ENCODE measurements at places on chromosomes 7 and 10. TPM values are rescaled to one million over a fixed set of nuclear protein-coding genes. Genes with fewer than 3 reads are reported as not detected.

Gene LRRN3
- 0.19 TPM for total RNA-seq

Gene GPC2
- not detected for total RNA-seq

GRCh38 chr7:26329520-26330255 lies 38.0 kb downstream of the SNX10 start:
- H3K27me3 ChIP-seq: no peaks in the 10 kb centered on the region
- DNase-seq: peak; percentile 63
- H3K4me1 ChIP-seq: no peaks in the 10 kb centered on the region
- no peak overlapping the region for H3K4me3 ChIP-seq
- no peak overlapping the region for H3K27ac ChIP-seq
- H3K36me3 ChIP-seq: no peaks in the 10 kb centered on the region

DNA sequence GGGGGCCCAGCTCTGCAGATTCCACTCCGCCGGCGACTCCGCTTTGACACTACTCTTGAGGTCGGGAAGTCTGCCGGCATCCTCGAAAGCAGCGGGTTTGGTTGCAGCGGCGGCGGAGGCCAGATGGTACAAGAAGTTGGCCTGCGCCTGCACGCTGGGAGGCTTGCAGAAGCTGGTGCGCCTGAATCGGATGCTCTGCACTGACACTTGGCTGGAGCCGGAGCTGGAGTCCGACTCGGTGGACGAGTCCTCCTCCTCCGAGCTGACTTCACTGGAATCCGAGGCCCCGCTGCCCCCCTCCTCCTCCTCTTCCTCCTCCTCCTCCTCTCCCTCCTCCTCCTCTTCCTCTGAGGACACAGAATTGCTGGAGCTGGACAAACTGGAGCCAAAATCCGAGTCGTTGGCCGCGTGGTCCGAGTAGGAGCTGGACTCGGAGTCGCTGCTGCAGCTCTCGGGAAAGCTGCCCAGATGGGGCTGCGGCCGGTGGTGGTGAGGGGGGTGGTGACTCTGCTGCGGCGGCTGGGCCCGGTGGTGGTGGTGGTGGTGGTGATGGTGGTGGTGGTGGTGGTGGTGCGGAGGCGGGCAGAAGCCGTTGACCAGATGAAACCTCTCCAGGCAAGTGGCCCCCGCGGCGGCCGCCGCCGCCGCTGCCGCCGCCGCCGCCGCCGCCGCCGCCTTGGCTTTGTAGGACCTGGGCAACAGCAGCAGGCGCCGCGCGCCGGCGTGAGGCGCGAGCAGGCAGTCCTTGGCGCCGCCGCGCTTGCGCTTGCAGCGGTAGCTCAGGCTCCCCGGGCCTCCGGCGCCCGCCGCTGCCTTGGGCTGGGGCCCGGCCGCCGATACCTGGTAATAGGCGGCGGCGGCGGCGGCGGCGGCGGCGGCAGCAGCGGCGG lies 9.0 kb downstream of the SKIDA1 start:
- no peaks in the 10 kb centered on the region for H3K27me3 ChIP-seq
- H3K4me3 ChIP-seq: peak overlapping the region; percentile 55
- no peaks in the 10 kb centered on the region for H3K36me3 ChIP-seq
- H3K4me1 ChIP-seq: no peaks in the 10 kb centered on the region
- peak overlapping the region; percentile 82 for H3K27ac ChIP-seq
- DNase-seq: peak; percentile 73

- H3K4me1 ChIP-seq: no peaks in the 10 kb centered on the region
- DNase-seq: peak; percentile 39
- H3K36me3 ChIP-seq: no peaks in the 10 kb centered on the region
- no peak overlapping the region for H3K4me3 ChIP-seq
- no peaks in the 10 kb centered on the region for H3K27me3 ChIP-seq
These were observed 33.2 kb downstream of the STK32C start for GRCh38 chr10:132274581-132274980.

DNA sequence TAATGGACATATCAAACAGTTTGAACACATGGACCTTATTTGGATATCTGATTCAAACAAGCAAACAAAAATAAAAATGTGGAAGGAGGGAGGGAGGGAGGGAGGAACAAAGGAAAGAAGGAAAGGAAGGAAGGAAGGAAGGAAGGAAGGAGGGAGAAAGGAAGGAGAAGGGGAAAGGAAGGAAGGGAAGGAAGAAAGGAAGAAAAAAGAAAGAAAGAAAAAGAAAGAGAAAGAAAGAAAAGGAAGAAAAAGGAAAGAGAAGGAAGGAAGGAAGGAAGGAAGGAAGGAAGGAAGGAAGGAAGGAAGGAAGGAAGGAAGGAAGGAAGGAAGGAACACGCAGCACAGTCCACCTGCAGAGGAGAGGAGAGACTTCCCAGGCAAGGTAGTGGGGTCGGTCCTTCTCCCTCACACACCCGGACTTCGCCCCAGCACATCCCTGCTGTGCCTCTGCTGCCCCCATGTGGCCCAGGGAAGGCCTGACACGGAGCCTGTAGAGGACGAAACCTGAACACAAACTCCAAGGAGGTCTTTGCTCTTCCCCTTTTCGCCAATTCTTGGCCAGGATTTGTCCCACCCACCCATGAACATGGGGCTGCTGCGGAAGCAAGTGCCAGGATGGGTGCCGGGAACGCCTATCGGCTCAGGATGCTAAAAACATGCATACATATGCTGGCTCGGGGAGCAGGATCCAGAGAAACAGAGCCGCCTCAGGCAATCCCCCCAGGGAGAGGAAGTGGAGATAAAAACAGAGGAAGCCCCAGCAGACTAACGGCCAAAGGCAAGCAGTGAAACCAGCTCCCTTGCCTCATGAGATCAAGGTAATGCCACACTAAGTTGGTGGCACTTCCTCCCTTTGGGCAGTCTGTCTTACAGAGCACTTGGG lies 52.3 kb upstream of the DGKI start:
- peaks cover 33% of the 10 kb centered on the region for H3K36me3 ChIP-seq
- no peak overlapping the region for H3K27ac ChIP-seq
- H3K27me3 ChIP-seq: no peaks in the 10 kb centered on the region
- no peak overlapping the region for H3K4me3 ChIP-seq
- H3K4me1 ChIP-seq: no peaks in the 10 kb centered on the region
- peak; percentile 85 for DNase-seq

Gene VPS37D
- total RNA-seq: 3.0 TPM

Gene NAT16
- not detected for total RNA-seq

Gene KCNH2
- 0.18 TPM for total RNA-seq

Gene NSUN5
- total RNA-seq: 7.5 TPM

Gene AKR1C4
- total RNA-seq: 173 TPM

- H3K36me3 ChIP-seq: no peaks in the 10 kb centered on the region
- H3K4me1 ChIP-seq: no peaks in the 10 kb centered on the region
- DNase-seq: no peak
- no peak overlapping the region for H3K27ac ChIP-seq
- no peak overlapping the region for H3K4me3 ChIP-seq
These were observed 80.9 kb upstream of the VWC2 start for GRCh38 chr7:49692516-49692915.

DNA sequence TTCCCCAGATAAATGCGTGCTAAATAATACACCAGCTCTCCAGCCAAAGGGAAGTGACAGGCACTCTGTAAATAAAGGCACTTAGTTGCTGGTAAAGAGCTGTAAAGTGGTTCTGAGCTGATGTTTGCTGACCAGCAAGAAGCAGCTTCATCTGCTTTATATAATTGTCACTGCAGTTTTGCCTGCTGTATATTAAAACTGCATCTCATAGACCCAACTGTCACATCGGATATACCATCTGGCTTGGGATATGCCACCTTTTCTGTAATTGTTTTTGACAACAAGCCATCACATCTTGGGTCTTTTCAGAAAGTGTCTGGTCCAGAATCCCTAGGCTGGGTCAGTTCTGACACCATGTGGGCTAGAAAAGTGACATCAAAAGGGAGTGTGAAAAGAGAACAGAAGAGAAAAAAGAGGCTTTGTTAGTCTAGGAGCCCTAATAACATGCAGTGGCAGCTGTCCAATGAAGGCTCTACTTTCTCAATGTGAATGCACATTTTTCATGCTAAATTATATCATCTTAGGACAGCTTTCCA lies 697.6 kb downstream of the KCNMA1 start:
- H3K27ac ChIP-seq: no peak overlapping the region
- DNase-seq: no peak
- no peaks in the 10 kb centered on the region for H3K27me3 ChIP-seq
- H3K4me3 ChIP-seq: no peak overlapping the region
- no peaks in the 10 kb centered on the region for H3K4me1 ChIP-seq

GRCh38 chr7:106424476-106425016 lies 139.8 kb upstream of the NAMPT start:
- peaks cover 11% of the 10 kb centered on the region for H3K4me1 ChIP-seq
- H3K4me3 ChIP-seq: no peak overlapping the region
- DNase-seq: no peak
- H3K36me3 ChIP-seq: no peaks in the 10 kb centered on the region
- no peaks in the 10 kb centered on the region for H3K27me3 ChIP-seq

Gene PLCE1
- 0.95 TPM for total RNA-seq

Gene CDK1
- total RNA-seq: not detected

Gene SPDYE11
- not detected for total RNA-seq

Gene ASB15
- not detected for total RNA-seq

DNA sequence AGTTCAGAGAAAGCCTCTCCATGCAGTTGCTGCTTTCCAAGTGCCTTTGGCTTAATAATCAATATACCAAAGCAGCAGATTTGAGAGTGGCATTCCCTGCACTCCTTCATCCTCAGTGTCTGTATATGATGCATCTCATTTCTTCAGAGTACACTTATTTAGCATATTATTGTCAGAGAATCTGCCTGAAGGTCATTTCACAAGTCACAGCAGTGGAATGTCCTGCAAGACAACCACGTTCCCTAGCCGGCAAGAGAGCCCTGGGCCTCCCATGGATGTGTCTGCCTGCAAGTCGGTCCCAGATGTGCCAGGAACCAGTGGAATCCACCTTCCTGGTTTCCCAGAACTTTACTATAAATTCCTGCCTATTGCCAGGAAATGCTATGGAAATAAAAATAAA lies 289.4 kb upstream of the IGFBP3 start:
- H3K27me3 ChIP-seq: no peaks in the 10 kb centered on the region
- no peak for DNase-seq
- H3K27ac ChIP-seq: no peak overlapping the region
- no peaks in the 10 kb centered on the region for H3K4me1 ChIP-seq
- no peaks in the 10 kb centered on the region for H3K36me3 ChIP-seq

GRCh38 chr10:73019100-73019499 lies 64.5 kb upstream of the PLA2G12B start:
- peaks cover 46% of the 10 kb centered on the region for H3K36me3 ChIP-seq
- H3K4me1 ChIP-seq: no peaks in the 10 kb centered on the region
- H3K27me3 ChIP-seq: no peaks in the 10 kb centered on the region
- DNase-seq: no peak

GRCh38 chr10:11910102-11910501 lies 86.9 kb downstream of the PROSER2 start:
- H3K36me3 ChIP-seq: no peaks in the 10 kb centered on the region
- no peaks in the 10 kb centered on the region for H3K4me1 ChIP-seq
- no peak overlapping the region for H3K4me3 ChIP-seq
- no peaks in the 10 kb centered on the region for H3K27me3 ChIP-seq
- H3K27ac ChIP-seq: no peak overlapping the region

DNA sequence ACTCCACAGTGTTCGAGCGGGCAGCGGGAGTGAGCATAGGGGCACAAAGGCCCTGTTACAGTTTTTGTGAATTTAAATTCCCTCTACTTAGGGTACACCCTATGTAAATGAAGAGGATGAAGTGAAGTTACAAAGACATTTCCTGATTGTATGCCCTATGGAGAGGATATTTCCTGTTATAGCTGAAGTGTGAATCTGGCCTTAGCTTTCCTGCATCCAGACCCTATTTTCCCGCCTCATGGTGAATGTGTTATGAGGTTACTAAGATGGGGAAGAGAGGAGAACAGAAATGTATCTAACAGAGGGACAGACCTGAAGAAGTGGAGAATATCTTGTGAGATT lies 37.8 kb upstream of the COMMD3 start:
- H3K27me3 ChIP-seq: no peaks in the 10 kb centered on the region
- H3K36me3 ChIP-seq: no peaks in the 10 kb centered on the region
- no peaks in the 10 kb centered on the region for H3K4me1 ChIP-seq
- DNase-seq: no peak
